Stimulated activated naive CD8-positive, alpha-beta T cell treated with anti-CD3 and anti-CD28 coated beads, Interleukin-15, amount 100 ng/mL, for 72 hours (primary cell): ENCODE measurements at places on chromosomes 7 and 10.

- DNase-seq: no peak
Observed at GRCh38 chr7:151539088-151539671, 19.5 kb upstream of the RHEB start.

DNA sequence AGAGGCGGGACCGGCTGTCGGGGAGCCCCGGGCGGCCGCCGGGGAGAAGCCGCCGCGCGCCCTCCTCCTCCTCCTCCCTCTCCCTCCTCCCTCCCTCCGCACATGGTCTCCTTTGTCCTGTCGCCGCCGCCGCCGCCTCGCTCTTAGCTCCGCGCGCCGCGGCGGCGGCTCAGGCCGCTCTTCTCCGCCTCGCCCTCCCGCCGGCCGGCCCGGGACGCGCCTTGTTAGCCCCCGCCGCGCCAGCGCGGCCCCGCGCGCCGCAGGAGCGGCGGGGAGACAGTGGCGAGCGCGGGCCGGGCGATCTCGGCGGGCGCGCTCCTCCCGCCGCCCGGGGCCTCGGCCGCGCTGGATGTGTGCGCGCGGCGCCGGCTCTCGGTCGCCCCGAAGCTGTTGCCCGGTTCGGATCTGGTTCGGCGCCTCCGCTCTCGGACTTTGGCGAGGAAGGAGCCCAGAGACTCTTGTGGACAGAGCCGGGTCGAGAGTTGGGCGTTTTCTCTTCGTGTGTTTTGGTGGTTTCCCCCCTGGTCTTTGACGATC is 437.4 kb upstream of the GALNT17 start:
- no peak for DNase-seq

GRCh38 chr10:24438800-24439199 is 229.9 kb downstream of the KIAA1217 start:
- DNase-seq: no peak

GRCh38 chr7:55776196-55776595 is 86.4 kb downstream of the SEPTIN14 start:
- DNase-seq: no peak

- no peak for DNase-seq
Observed at GRCh38 chr10:132788831-132789219, 2.9 kb upstream of the NKX6-2 start.

GRCh38 chr7:44561962-44562621 is 11.6 kb downstream of the DDX56 start:
- DNase-seq: no peak

- peak; percentile 48 for DNase-seq
Observed at GRCh38 chr7:1225441-1226185, 7.1 kb upstream of the UNCX start.

DNA sequence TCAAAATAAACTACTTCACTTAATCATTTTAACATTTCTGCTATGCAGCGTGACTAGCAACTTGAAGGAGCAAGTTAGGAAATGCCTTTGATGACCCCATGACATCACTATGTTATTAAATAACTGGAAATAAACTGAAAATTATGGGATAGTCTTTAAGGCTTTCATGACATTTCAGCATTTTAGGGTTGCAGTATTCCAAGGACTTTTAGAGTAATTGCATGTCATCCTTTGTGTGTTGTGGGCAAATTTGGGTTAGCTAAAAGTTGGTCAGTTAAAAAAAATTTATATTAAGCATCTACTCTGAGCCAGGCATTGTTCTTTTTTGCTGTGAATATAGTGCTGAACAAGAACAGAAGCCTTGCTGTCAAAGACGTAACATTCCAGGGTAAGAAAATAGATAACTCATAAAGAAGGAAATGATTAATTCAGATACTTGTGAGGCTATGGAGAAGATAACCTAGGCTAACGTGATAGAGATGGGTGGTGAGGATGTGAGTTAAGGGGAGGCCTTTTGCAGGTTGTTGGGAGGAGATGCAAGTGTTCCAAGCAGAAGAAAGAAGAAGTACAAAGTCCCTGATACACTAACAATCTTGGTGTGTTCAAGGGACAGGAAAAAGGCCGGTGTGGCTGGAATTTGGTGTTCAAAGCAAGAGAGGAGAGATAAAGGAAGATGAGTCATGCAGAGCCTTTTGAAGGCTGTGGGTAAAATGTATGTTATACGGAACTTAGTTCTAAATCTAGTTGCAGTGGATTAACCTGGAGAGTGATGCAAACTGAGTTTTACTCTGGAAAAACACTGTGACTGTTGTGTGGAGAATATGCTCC is 610.2 kb downstream of the AUTS2 start:
- DNase-seq: no peak

DNA sequence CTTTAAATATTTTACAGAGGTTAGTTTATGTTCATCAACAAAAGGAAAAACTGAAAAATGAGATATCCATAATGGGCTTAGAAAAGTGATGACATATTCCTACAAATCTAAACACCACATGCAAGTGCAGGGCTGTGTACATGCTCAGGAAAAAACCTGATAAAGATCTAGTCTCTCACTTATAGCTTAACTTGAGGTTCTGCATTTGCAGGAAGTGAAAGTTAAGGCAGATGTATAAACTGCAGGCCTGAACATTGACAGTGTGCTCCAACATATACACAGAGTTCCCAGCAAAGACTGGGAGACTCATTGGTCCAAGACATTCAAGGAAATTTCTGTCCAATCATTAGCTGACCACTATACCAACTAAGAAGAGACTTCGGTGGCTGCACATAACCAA is 63.8 kb upstream of the RET start:
- no peak for DNase-seq

- no peak for DNase-seq
Observed at GRCh38 chr10:80501381-80501912, 36.3 kb upstream of the SH2D4B start.

DNA sequence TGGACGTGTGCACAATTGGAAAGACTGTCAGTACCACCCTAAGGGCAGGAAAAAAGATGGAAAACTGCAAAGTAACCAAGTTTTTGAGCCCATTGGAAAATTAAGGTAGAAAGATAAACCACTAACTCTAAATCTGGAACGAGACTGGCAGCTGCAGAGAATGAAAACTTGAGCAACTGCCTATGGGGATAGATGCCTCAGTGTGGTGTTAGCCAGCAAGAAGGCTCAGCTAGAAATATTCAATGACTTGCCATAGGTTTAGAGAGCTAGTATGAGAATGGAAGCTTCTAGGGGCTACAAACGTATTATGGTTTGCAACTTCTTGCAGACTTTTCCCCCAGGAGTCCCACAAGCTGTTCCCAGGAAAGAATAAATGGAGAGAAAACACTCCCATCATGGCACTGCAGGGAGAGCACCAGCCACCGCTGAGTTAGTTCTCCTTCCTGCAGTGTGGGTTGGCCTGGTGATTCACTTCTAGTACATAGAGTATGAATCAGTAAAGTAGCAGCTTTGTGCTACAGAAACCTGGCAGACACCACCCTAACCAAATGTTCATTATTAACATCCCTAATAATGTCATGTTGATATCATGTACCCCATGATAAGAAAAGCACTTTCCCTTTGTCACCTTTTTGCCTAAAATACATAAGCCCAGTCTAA is 372.4 kb upstream of the VWC2 start:
- DNase-seq: no peak

DNA sequence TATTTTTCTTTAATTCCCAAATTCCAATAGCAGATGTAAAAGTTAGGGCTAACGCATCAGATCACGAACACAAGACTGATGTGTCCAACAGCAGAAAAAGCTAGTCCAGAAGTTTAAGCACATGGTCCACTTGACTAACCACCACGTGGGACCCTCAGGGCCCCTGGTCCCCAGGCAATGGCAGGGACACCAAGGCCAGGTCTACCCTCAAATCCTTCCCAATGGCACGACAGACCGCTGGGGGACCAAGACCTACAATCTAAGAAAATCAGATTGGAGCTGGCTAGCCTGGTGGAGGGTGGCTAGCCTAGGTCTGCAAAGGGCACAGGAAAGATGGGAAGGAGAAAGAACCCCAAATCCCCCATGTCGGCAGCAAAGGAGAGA is 1.5 kb downstream of the GIGYF1 start:
- DNase-seq: no peak

DNA sequence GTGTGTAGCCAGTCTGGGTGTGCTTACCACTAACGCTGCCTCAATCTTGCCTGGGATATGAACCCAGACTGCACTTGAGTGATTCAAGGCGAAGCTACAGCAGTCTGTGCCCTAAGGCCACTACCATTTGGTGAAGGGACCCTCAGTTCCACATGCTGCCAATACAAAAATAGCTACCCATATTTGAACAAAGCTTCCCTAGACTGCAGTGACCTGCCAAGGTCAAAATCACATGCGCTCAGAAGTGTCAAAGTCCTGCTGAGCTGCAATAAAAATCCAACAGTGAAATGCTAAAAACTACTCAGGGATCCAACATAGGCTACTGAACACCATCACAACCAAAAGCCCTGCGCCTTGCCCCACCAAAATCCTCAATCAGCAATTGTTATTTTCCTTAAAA is 472.3 kb upstream of the VSTM2A start:
- DNase-seq: no peak
